ENCODE measurements at places on chromosomes 16 and 17.

DNA sequence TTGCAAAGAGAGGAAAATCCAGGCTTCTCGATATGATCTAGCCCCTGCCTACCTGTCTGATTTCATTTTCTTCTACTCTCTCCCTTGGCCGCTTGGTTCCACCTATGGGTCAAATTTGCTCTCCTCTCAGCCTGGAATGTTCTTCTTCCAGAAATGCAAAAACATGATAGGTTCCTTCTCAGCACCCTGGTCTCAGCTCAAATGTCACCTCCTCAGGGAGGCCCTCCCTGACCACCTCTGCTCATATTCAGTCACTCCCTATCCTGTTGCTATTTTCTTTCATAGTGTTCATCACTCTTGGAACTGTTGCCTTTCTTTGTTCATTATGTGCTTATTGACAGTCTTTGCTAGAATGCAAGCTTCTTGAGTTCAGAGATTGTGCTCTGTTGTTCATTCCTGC is 208.6 kb downstream of the KATNIP start:
- no peak for DNase-seq

DNA sequence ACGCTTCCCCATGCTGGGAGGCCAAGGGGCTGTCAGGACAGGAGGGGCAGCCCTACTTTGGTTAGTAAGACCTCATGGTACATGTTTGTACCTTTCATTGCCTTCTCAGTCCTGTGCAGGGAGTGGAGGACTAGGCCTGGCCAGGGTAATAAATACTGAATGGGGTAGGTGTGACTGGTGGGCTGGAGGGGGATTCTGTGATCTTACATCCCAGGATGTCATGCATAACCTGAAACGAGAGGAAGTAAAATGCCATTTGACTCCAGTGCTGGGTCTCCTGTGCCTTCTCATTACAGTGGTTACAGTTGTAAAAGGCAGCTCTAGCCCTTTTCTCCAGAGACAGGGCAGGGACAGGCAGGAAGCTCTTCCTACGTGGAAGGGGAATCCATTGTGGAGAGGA is 138.2 kb downstream of the AATF start:
- no peak for DNase-seq

- DNase-seq = no peak
Measured at GRCh38 chr17:34068571-34068970, 186.5 kb upstream of the CCL2 start.

DNA sequence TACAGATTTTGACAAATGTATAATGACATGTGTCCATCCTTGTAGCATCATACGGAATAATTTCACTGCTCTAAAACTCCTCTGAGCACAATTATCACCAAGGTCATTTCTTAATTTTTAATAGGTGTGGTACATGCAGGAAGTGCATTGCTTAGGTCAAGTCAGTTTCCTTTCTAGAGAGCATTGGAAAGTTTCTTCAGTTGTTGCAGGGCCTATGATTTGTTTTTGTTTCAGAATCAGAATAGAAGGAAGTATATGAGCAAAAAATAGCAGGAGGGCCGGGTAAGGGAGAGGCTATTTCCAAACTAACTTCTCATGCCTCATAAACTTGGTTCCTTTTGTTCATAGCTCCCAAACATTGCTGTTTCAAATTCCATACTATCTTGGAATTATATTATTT is 24.0 kb upstream of the SLFN5 start:
- no peak for DNase-seq

DNA sequence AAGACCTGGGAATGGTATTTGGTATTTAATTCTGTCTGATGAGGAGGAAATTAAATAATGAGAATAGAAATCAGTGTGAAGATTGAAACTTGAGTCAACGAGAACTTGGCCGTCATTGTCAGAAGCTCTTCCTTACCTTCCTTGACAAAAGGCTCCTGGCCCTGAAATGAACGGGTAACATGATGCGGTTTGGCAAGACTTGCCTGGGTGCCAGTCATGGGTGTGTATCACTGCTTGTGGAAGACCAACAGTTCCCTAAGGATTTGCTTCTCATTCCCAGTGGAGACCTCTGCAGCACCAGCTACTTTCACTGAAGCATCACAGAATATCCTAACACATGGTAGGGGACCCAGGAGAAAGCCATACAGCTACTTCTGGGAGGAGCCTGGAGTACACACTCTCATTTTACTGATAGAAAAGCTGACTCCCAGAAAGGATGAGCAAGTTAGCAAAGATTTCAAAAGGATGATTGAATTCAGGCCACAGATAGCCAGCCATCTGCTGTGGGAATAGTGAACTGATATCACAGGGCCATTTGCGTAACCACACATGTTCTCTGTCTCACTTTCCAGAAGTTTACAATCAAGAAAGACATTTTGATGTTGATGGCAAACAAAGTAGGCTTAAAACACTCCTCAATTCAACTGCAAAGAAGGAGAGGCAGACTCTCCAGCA is 258.1 kb upstream of the SALL1 start:
- no peak for DNase-seq

- DNase-seq = peak; percentile 74
Measured at GRCh38 chr17:37489197-37490001, at the start of gene DUSP14. DUSP14 (plus strand) TSS chr17:37489891; CDS start chr17:37512273, 22,382 bp downstream.

Data from T follicular helper cell (primary cell).